Spinal cord (tissue), 10 donors: ENCODE measurements at places on chromosomes 3 and 15. TPM values are rescaled to one million over a fixed set of nuclear protein-coding genes. Genes with fewer than 3 reads are reported as not detected.

The PLCH1 gene
- 20.6 TPM for total RNA-seq

- DNase-seq = no peak
Measured at GRCh38 chr15:55707951-55708350, 35.0 kb downstream of the PRTG start.

DNA sequence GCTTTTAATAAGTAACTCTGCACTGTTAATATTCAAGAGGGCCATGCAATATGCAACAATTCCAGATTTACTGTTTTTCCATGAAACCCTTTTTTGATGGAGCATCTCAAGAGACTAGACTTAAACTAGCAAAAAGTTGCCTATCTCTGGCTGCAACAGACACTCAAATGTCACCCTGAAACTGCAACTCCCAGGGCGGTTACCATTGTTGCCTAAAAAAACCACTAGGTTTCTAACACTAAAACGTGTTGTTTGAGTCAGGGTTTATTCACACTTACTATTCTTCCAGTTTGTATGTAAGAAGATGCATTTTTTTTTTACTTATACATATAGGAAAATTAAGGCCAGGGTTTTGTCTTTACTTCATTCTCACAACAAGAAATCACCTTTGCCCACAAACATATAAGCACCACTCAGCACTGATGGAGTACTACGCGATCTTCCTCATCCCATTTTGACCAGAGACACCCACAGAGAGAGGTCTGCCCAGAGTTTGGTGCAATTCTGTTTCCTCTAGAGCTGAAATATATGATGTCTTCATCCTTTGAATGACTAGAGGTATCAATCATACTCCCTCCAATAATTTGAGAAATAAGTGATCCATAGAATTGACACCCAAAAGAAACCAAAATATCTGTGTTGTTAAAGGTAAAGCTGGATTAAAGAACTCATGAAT lies 124.0 kb upstream of the SNTN start:
- no peak for DNase-seq

DNA sequence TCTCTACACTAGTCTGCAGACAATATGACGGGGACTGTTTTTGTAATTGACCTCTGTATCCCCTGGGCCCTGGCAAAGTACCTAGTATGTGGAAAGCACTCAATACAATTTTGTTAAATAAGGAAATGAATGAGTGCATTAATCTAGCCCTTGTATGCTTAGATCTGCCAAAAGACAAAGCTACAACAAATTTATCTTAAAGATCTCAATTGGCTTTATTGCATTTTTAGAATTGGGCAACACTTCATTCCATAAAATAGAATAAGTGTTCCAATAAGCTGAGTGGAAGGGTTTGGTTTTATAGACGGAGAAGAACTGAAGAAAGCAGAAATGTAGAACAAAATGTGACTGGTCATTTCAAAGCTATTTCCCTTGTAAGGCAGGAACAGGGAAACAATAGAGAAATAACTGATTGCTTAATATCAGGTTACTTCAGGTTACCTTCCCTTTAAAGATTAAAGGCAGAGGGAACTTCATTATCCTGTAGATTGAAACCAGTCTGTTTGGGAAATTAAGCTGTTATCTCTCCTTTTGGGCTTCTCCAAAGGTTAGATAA lies 108.3 kb upstream of the MME start:
- no peak for DNase-seq

DNA sequence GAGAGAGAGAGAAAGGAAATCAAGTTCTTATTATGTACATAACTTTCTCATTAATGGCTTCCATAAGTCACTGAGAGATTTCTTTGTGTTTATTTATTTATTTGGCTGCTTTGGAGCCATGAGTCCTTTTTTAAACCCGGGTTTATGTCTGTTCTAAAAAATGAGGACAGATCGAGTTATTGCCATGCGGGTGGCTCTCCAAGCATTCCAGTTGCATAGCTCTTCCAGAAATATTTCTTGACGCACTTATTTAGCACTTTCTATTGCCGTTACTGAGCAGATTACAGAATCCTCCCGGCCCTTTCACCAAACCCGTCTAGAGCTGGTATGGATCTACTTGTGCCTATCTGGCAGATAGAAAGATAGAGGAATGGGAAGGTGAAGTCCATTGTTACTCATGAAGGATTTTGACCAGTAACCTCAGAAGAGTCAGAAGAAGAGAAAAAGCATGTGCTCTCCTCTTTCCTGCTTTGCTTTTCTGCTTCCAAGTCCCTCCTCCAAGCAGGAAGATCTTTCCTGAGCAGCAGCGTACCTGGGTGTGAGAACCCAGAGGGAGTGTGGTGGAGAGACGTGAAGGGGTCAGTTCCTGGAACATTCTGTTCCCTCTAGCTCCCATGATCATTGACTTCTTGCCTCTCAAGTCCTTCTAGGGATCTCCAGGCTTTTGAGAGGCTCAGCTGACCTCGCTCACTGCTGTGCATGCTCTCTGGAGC lies 112.8 kb downstream of the LPP start:
- DNase-seq = no peak
